ENCODE measurements at places on chromosomes 1 and 21. TPM values are rescaled to one million over a fixed set of nuclear protein-coding genes. Genes with fewer than 3 reads are reported as not detected.

GRCh38 chr1:40750451-40750908, 33.1 kb upstream of the KCNQ4 start:
- peaks cover 80% of the 10 kb centered on the region for H3K36me3 ChIP-seq
- no peak for DNase-seq
- H3K27ac ChIP-seq: peak overlapping the region; percentile 81
- peaks cover 41% of the 10 kb centered on the region for H3K4me1 ChIP-seq
- no peaks in the 10 kb centered on the region for H3K27me3 ChIP-seq

The CCDC27 gene
- not detected for total RNA-seq

The TSPAN1 gene
- 3.2 TPM for total RNA-seq

GRCh38 chr1:158053276-158053675, 59.8 kb downstream of the KIRREL1 start:
- H3K4me1 ChIP-seq: no peaks in the 10 kb centered on the region
- no peaks in the 10 kb centered on the region for H3K27me3 ChIP-seq
- no peak overlapping the region for H3K27ac ChIP-seq

DNA sequence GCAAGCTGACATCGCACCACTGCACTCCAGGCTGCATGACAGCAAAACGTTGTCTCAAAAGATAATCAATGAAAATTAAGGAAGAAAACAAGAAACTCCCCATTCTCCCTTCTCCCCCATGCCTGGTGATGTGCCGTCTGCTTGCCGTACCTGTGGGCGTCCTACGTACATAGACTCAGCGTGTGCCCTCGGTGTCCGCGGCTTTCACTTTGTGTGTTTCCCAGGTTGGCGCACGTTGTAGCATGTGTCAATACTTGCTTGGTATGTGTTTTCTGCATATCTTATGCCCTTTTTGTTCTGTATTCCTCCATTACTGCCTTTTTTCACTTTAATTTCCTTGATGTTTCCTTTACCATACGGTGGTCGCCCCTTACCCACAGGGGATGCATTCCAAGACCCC, 53.8 kb downstream of the PCNT start:
- DNase-seq: no peak
- H3K27me3 ChIP-seq: no peaks in the 10 kb centered on the region
- H3K4me1 ChIP-seq: peaks cover 56% of the 10 kb centered on the region
- H3K27ac ChIP-seq: peak overlapping the region; percentile 96

The LCE1E gene
- total RNA-seq: not detected

GRCh38 chr1:15431571-15431948, 6.7 kb upstream of the CTRC start:
- DNase-seq: no peak
- no peaks in the 10 kb centered on the region for H3K27me3 ChIP-seq
- no peak overlapping the region for H3K4me3 ChIP-seq
- H3K27ac ChIP-seq: no peak overlapping the region
- no peaks in the 10 kb centered on the region for H3K36me3 ChIP-seq
- H3K4me1 ChIP-seq: no peaks in the 10 kb centered on the region

DNA sequence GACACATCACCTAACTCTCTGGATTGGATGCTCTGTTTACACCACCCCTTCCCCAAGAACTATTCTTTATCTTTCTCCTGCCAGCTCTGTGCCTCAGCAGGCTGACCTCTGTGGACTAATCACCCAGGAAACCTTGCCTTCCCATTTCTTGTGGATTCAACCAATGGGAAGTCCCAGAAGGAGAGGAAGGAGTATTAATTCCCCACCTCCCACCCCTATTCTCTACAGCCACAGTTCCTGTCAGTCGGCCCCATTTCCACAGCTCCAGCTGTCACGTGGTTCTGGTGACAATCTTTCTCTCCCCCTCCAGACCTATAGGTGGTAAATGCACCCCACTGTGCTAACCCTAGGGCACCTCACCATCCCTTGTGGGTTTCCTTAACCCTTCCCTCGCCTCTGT, 46.8 kb upstream of the SSBP3 start:
- H3K27me3 ChIP-seq: no peaks in the 10 kb centered on the region
- no peaks in the 10 kb centered on the region for H3K4me1 ChIP-seq
- no peak overlapping the region for H3K27ac ChIP-seq
- H3K36me3 ChIP-seq: no peaks in the 10 kb centered on the region
- no peak overlapping the region for H3K4me3 ChIP-seq

DNA sequence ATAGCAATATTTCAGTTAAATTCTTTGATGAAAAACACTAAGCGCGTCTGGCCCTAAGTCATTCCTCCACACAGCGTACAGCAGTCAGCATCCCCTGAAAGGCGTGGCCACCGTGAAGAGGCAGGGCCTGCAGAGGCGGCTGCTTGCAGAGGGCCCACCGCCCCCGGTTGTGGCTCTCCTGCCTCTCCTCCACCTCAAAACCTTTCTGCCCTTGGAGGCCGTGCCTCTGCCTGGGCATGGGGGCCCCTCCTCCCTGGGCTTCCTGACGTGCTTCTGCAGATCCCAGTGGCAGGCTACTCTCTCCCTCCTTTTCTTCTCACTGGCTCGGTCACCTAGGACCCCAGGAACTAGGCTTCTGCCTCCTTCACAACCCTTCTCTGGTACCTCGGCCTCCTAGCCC, 16.2 kb downstream of the CLSTN1 start:
- peaks cover 16% of the 10 kb centered on the region for H3K4me1 ChIP-seq
- no peak for DNase-seq
- no peaks in the 10 kb centered on the region for H3K36me3 ChIP-seq
- no peak overlapping the region for H3K4me3 ChIP-seq

- no peaks in the 10 kb centered on the region for H3K4me1 ChIP-seq
- no peaks in the 10 kb centered on the region for H3K27me3 ChIP-seq
- H3K36me3 ChIP-seq: no peaks in the 10 kb centered on the region
Measured at GRCh38 chr21:40936178-40936577, 89.2 kb upstream of the DSCAM start.

DNA sequence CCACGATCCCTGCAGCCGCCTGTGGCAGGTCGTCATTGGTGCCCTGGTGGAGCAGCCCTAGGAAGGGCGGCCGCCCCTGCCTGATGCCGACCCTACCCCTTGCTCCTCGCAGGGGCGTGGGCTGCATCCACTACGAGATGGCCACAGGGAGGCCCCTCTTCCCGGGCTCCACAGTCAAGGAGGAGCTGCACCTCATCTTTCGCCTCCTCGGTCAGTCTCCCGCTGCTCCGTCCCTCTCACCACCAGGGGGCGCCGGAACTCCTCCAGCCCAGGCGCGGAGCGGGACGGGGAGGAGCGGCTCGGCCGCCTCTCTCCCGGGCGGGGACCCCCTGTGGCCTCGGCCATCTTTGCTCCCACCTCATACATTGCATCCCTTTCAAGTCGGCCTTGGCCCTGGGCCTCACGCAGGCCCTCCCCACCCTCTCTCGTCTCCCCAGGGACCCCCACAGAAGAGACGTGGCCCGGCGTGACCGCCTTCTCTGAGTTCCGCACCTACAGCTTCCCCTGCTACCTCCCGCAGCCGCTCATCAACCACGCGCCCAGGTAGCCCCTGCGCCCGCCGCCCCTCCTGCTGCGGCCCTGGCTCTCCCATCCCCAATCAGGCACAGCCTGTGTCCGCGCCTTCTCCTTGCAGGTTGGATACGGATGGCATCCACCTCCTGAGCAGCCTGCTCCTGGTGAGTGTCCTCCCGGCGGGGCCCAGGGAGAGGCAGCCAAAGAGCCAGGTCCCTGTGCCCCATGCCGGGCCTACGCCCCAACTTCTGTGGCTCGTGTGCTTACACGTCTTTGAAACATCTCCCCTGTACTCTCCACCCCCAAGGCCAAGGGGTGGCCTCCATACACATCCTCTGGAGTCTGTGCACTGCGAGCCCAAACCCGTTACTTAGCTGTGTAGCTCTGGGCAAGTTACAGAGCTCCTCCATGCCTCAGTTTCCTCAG, 24.7 kb downstream of the CDK18 start:
- DNase-seq: peak; percentile 85
- H3K27me3 ChIP-seq: no peaks in the 10 kb centered on the region
- H3K27ac ChIP-seq: no peak overlapping the region
- H3K4me1 ChIP-seq: no peaks in the 10 kb centered on the region
- H3K4me3 ChIP-seq: peak overlapping the region; percentile 55
- no peaks in the 10 kb centered on the region for H3K36me3 ChIP-seq

The NSL1 gene
- total RNA-seq: 21.2 TPM

The TMIGD3 gene
- total RNA-seq: 1.1 TPM

DNA sequence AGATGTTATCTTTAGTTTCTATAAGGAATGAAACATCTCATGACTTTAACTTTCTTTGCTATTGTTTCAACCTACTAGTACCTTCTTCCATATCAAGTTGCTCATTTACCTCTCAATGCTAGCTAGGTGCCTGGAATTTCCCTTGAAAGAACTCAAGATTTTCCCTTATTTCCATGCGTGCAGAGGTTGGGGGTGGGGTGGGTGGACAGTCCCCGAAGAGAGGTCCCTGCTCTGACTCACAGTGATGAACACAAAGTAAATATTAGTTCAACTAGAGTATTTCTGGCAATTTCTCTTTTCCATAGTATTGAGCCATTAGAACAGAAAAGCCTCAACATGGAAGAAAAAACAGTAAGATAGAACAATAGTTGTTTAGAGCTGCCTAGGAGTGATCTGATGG, 239.0 kb upstream of the ZP4 start:
- no peaks in the 10 kb centered on the region for H3K4me1 ChIP-seq
- H3K27me3 ChIP-seq: no peaks in the 10 kb centered on the region
- no peaks in the 10 kb centered on the region for H3K36me3 ChIP-seq
- no peak overlapping the region for H3K4me3 ChIP-seq

GRCh38 chr1:220013497-220013896, 32.8 kb downstream of the EPRS1 start:
- no peak for DNase-seq
- no peaks in the 10 kb centered on the region for H3K4me1 ChIP-seq
- H3K27ac ChIP-seq: no peak overlapping the region
- H3K27me3 ChIP-seq: no peaks in the 10 kb centered on the region
- peaks cover 97% of the 10 kb centered on the region for H3K36me3 ChIP-seq

- H3K36me3 ChIP-seq: no peaks in the 10 kb centered on the region
- DNase-seq: no peak
- no peak overlapping the region for H3K27ac ChIP-seq
- no peaks in the 10 kb centered on the region for H3K27me3 ChIP-seq
- no peak overlapping the region for H3K4me3 ChIP-seq
Measured at GRCh38 chr1:82483146-82483545, 682.4 kb downstream of the ADGRL2 start.

DNA sequence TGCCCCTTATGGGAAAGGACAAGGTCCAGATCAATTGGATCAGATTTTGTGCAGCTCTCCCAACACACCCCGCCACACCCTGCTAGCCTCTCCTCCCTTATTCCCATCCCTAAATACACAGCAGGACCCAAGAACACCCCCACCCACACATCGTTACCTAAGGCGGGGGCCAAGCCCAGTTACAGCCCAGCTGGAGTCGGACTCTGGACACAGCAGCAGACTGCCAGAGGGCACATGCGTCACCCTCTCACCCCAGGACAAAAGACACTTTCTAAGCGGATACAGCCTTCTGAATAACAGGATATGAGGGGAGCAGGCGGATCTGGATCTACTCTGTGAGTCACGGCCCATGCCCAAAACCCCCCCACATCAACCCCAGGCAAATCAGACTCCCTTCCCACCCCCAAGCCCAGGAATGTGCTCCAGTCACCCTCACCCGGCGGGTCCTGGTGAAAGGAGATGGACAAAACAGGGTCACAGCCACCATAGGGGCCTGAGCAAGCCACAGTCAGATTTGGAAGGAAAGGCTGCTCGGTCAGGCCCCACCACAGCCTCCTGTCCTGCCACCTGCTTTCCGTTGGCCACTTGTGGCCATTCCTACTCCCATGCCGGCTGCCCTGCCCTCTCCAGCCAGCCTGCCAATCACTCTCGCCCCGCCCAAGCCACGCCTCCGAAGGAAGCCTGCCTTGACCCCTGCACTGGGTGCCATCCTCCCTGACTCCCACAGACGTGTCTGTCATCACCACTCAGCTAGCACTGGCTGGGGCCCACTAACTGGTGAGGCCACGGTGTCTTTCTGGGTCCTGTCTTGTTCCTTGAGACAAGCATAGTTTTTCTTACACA, 4.0 kb downstream of the S100A16 start:
- peak overlapping the region; percentile 81 for H3K27ac ChIP-seq
- no peaks in the 10 kb centered on the region for H3K27me3 ChIP-seq
- H3K4me1 ChIP-seq: peaks cover 27% of the 10 kb centered on the region

GRCh38 chr1:174964261-174964971, 35.3 kb upstream of the CACYBP start:
- DNase-seq: no peak
- H3K27me3 ChIP-seq: no peaks in the 10 kb centered on the region
- H3K36me3 ChIP-seq: no peaks in the 10 kb centered on the region
- H3K4me1 ChIP-seq: peaks cover 25% of the 10 kb centered on the region
- H3K27ac ChIP-seq: peak overlapping the region; percentile 56

GRCh38 chr1:41404308-41404761, 43.1 kb downstream of the FOXO6 start:
- H3K4me1 ChIP-seq: peaks cover 7% of the 10 kb centered on the region
- no peak overlapping the region for H3K4me3 ChIP-seq
- DNase-seq: no peak
- peaks cover 2% of the 10 kb centered on the region for H3K27me3 ChIP-seq

The FCGR2B gene
- 6.4 TPM for total RNA-seq

DNA sequence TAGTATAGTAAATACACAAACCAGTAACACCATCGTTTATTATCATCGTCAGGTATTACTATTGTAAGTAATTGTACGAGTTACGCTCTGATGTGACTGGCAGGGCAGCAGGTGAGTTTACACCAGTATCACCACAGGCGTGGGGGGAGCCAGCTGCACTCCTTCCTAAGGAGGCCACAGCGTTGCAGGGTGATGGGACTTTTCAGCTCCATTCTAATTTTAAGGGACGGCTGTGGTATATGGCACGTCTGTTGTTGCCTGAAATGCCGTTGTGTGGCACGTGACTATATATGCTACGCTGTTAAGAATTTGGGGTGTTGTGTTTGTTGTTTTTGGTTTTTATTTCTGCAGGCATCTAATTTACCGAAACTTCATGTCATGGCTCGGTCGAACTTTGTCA, 164.8 kb upstream of the COL6A1 start:
- DNase-seq: no peak
- H3K36me3 ChIP-seq: no peaks in the 10 kb centered on the region
- H3K27me3 ChIP-seq: no peaks in the 10 kb centered on the region
- H3K27ac ChIP-seq: no peak overlapping the region

The IFI44L gene
- total RNA-seq: 2.5 TPM

GRCh38 chr1:196160066-196160795, 448.0 kb downstream of the KCNT2 start:
- H3K27ac ChIP-seq: no peak overlapping the region
- no peak for DNase-seq
- no peak overlapping the region for H3K4me3 ChIP-seq

DNA sequence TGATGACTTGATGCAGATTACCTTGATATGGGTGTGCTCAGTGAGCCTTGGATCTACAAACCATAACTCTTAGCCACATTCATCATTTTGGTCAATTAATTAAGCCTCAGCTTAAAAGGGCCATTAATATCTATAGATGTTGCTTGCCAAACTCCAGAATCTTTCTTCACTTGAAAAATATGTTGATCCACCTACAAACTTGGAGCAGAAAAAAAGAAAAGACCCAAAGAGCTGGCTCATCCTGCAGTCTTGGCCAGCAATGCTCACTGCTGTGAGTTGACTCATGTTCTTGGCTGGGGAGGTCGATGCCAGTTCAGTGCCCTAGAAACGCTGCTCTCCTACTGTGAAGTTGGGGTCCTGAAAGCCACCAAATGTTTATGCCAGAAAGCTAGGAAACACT, 75.4 kb downstream of the DPT start:
- H3K27ac ChIP-seq: no peak overlapping the region
- H3K36me3 ChIP-seq: no peaks in the 10 kb centered on the region
- no peak overlapping the region for H3K4me3 ChIP-seq
- no peaks in the 10 kb centered on the region for H3K27me3 ChIP-seq

All from psoas muscle (tissue), 8 donors.